Stimulated activated CD8-positive, alpha-beta memory T cell treated with anti-CD3 and anti-CD28 coated beads, Interleukin-7, amount 100 ng/mL, for 1 hour (primary cell): ENCODE measurements at places on chromosomes 6 and 20.

- no peak for DNase-seq
Measured at GRCh38 chr6:27871924-27872638, 40.1 kb downstream of the OR2B2 start.

GRCh38 chr6:126422912-126423311, 83.0 kb downstream of the CENPW start:
- no peak for DNase-seq

- DNase-seq: no peak
Measured at GRCh38 chr6:88167352-88167937, 1.3 kb upstream of the CNR1 start.

GRCh38 chr6:88855541-88856147, 107.8 kb downstream of the RNGTT start:
- DNase-seq: no peak

GRCh38 chr20:31808481-31808880, 10.7 kb upstream of the MYLK2 start:
- no peak for DNase-seq

DNA sequence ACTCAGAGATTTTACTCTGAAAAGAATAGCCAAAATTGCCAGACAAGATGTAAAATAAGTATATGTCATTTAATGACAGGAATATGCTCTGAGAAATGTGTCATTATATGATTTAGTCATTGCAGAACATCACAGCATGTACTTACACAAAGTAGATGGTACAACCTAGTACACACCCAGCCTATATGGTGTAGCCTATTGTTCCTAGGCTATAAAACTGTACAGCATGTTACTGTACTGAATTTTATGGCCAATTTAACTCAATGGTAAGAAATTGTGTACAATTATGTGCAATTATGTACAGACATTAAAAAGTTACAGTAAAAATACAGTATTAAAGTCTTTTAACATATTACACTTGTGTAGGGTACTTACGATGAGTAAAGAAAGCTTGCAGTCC, 311.9 kb upstream of the EPHA7 start:
- no peak for DNase-seq

- no peak for DNase-seq
Measured at GRCh38 chr20:59307270-59307669, 6.9 kb downstream of the EDN3 start.

- no peak for DNase-seq
Measured at GRCh38 chr20:24868959-24869358, 80.1 kb upstream of the CST7 start.

- DNase-seq: no peak
Measured at GRCh38 chr6:135318738-135319469, 137.8 kb downstream of the MYB start.

- no peak for DNase-seq
Measured at GRCh38 chr6:144012534-144012933, 4.5 kb upstream of the PLAGL1 start.

DNA sequence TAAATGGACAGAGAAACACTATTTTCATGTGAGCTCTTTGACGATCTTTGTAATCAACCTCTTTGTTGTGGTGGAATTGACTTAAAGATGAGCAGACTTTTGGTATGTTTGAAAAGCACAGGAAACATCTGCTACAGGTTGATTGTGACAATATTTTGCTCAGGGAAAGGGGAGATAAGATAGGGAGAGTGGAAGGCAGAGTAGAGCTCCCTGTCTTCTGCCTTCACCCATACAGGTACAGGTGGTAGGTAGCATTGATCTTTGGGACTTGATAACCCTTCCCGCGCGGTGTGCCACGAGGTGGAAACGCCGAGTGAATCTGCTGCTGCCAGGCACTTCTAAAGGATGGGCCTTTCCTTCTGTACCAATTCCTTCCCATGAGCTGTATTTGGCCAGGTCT, 183.6 kb downstream of the UTRN start:
- no peak for DNase-seq

- no peak for DNase-seq
Measured at GRCh38 chr6:95596021-95596420, 18.7 kb downstream of the MANEA start.

GRCh38 chr20:46261456-46262253, 46.6 kb downstream of the CDH22 start:
- DNase-seq: no peak

DNA sequence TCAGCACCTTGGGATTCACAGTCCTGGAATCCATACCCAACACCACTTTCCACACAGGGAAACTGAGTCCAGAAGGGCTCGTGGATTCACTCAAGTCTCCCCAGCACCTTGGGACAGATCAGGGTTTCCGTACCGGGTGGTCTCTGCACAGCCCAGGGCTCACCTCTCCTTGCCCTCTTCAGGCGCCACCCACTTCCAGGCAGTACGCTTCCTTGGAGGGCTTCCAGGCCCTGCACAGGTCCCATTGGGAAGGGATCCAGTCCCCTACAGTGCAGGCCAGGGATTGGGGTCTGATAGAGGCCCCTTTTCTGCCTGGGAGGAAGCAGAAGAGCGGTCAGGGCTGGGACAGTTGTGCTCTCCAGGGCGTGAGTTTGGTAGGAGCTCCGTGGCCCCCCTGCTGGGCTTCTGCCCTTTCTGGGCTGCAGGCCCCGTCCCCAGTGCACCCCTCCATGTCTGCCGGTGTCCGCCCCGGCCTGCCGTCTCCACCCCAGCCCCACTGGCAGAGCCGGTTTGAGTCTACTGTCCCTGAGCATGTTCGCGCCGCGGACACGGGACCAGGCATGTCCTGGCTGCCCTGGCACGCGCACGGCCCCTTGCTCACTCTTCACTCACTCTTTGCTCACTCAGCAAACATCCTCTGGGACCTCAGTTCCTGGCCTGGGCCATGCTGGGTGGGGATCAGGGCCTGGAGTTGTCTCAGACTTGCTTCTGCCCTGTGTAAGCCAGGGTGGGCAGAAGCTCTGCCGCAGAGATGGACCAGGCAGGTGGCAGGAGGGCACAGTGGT, 12.6 kb downstream of the SRC start:
- no peak for DNase-seq

DNA sequence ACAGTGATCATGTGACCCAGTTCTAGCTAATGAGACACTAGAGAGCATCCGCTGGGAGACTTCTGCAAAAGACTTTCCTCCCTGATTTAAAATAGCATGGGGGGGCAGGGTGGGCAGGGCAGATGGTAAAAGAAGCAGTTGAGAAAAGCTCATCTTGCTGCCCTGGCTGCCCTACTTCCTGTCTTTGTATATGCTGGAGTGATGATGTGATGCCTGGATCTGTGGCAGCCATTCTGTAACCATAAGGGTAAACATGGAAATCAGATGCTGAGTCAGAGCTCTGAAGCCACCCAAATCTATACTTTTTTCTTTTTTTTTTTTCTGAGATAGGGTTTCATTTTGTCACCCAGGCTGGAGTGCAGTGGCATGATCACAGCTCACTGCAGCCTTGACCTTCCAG, 25.4 kb downstream of the ZFP64 start:
- no peak for DNase-seq

DNA sequence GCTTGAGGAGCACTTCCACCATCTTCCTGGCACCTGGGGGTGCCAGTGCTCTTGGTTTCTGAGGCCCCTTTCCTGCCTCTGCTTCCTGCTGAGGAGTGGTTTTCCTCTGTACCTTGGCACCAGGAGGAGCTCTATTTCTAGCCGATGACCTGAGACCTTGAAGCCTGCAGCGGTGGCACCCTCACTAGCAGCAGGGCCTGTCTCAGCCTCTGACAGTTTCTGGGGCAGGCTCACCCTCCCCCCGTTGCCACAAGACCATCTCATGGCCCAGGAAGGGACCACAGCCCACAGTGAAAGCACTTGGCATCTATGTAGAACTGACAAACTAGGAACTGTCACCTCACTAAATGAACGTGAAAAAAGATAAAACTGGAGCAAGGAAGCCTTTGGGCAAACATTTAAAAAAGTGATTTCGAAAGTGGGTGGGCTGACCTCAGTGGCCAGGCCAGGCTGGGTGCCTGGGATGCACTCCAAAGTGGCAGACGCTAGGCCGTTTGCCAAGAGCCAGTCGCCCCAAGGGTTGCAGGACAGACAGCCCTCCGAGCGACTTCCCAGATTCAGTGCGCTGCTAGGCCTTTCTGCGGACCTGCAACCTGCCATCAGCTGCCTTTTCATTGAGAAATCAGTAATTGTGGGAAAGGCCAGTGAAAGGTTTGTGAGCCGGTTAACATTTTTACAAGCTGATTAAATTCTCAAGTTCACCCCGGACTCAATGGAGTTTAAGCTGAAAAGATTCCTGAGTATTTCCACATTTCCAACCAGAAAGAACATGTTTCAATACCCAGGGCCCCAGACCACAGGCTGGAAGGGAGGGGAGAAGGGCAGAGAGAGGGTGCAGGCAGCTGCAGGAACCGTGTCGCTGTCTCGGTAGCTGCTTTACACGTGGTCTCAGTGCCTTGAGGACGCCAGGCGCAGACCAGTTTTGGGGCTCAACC, 303.7 kb downstream of the ESR1 start:
- no peak for DNase-seq

DNA sequence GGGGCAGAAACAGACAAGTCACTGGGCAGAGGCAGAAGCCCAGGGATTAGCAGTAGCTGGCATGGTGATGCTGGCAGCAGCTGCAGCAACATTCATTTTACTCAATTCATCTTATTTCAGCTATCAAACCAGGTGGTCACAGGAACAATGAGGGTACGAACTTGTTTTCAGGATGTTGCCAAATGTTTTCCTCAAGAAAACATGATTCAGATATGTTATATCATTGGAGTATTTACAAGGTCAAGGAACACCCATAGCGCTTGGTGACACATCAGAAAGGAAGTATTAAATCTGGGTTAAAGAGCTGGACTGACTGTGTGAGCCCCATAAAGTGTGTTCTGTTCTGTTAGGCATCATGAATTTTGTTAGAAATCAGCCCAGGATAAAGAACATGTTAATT, 456.9 kb upstream of the ID4 start:
- no peak for DNase-seq

DNA sequence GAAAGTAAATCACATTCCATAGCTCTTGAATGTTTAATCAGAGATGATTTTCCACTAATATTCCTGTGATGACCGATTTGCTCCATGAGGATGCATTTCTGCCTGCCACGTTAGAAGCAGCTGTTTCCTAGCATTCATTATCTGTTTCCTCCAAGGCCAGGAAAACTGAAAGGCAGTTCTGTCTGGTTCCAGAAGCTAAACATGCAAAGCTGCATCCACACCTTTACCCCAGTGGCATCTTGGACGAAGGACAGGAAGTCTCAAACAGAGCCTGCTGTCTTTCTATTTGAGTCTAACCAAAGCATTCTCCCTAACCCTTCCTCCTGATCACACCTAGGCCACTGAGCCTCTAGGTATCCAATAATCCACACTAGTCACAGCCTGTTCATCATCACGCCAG, 27.6 kb downstream of the CNKSR3 start:
- DNase-seq: no peak

DNA sequence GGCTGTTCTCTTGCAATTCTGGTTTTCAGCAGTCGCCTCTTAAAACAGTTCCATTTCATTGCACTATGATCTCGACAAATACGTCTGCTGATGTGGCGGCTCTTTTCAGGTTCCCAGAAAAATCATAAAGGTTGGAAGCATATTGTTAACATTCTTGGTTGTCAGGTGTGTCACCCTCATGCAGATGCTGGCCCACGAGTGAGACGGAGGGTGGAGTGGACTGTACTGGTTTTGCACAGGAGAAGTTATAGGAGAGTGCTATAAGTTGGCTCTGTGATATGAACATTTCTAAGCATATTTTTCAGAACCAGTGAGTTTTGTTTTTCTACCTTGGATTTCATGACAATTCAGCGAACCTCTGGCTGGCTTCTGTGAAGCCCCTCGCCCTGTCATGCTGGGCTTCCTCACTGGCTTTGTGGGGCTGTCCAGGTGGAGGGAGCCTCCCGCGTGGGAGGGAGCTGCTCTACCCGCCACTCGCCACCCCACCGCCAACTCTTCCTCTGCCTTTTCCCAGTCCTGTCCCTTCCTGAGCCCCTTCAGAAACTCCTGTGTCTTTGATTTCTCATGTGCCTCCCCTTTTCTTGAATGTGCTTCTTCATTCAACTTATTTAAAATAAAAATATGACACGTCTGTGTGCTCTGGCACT, 10.6 kb downstream of the IRF4 start:
- no peak for DNase-seq

- no peak for DNase-seq
Measured at GRCh38 chr20:5748246-5748645, 2.0 kb upstream of the SHLD1 start.

DNA sequence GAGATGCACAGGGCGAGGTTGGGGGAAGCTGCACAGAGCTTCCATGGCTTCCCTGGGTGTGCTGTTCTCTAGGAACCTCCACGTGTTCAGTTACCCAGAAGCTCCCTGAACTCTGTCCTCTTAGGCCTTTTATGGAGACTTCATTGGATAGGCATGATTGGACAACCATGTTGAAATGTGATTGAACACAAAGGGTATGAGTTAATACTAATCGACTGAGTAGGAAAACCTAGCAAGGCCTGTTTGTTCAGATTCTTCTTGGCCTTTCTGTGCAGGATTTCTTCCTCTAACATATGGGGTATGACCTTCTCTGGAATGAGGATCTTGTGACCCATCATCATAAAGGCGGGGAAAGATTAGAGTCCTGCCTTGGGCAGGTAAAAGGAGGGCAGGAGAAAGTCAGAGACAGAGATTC, 70.7 kb upstream of the SMIM29 start:
- DNase-seq: no peak

DNA sequence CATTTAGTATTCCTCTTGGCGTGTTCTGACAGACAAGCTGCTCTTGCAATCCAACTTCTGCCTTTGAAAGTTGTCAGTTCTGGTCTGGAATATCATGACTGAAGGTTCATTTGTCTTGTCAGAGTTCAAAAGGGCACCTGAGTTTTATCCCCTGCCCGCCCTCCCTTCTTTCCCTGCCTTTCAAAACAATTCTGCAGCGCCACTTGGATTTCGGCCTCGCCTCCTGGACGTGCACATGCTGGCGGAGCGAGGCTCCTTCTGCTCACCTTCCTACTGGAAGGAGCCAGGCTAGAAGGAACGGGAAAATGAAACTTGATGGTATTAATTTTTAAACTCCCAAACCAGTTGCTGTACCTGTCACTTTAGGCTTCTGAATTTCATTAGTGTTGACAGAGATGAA, 55.7 kb upstream of the HDGFL1 start:
- DNase-seq: no peak

- DNase-seq: no peak
Measured at GRCh38 chr20:36493801-36494114, 47.6 kb upstream of the MYL9 start.

- DNase-seq: no peak
Measured at GRCh38 chr6:36526066-36526465, 21.2 kb downstream of the STK38 start.

- DNase-seq: no peak
Measured at GRCh38 chr6:136608991-136609390, 58.8 kb upstream of the MAP7 start.

- no peak for DNase-seq
Measured at GRCh38 chr6:77451466-77451865, 11.8 kb downstream of the HTR1B start.

DNA sequence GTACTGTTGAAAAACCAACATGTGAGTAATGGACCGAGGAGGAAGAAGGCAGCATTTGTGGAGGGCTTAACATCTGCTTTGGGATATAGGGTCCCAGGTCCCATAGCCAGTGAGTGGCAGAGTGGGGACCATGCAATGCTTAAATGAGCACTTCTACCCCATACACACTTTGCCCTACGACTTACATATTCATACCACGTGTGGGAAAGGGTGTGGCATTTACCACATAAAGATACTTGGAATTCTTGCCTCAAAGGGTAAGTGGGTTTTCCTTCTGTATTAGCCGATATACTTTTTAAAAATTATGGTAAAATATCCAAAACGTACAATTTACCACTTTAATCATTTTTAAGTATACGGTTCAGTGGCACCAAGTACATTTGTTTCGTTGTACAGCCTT, 199.3 kb downstream of the BACH2 start:
- DNase-seq: no peak

GRCh38 chr6:47138046-47138445, 95.9 kb upstream of the ADGRF1 start:
- no peak for DNase-seq
